Activated naive CD4-positive, alpha-beta T cell treated with anti-CD3 and anti-CD28 coated beads, Interleukin-2, amount 50 U/mL, for 72 hours (primary cell): ENCODE measurements at places on chromosomes 2 and 18.

- DNase-seq, result no peak
These were observed 111.8 kb upstream of the GAREM1 start for GRCh38 chr18:32582455-32582854.

- no peak for DNase-seq
These were observed 7.1 kb upstream of the COLEC12 start for GRCh38 chr18:507636-508035.

GRCh38 chr2:215900843-215901242 is 112.5 kb downstream of the MREG start:
- no peak for DNase-seq

GRCh38 chr18:3878401-3878800 is 428.4 kb downstream of the TGIF1 start:
- no peak for DNase-seq

DNA sequence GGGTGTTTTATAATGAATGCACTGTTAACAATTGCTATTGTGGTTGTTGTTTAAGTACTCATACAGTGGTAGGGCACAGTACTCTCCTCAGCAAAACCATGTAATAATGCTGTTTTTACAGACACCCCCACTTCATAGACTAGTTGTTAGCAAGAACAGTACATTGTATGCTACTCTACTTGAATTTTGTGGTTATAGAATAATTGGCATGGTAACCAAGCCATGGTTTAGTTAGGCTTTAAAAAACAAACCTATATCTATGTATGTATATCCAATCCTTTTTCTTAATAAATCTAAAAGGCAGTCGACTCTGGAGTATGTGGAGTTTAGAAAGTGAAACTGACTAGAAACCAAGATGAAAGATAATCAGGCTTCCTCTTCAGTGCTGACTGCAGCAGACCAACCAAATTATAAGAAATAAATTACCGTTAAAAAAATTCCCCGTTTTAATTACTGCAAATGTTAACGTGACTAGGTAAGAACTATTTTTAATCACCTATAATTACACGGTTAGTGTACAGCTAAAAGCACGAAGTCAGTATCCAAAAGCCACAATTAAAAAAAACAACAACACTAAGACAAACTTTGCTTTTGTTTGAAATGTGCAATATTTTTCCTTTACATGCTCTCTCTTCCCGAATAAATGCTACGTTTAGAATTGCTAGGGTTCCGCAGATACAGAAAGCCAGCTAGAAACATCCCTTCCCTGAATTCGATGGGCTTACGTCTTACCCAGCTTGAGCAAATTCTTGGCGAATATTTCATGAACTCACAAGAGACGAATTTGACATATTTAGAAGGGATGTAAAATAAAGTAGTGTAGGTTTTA is 113.3 kb upstream of the SERTAD2 start:
- DNase-seq, result no peak

- DNase-seq, result no peak
These were observed 271.8 kb upstream of the FANCL start for GRCh38 chr2:58512878-58513277.

GRCh38 chr2:241639385-241639784 is 1.9 kb downstream of the ATG4B start:
- no peak for DNase-seq

GRCh38 chr18:13539843-13540476 is 186.4 kb downstream of the FAM210A start:
- no peak for DNase-seq

GRCh38 chr18:65567372-65567771 is 183.4 kb upstream of the CDH7 start:
- DNase-seq, result no peak

DNA sequence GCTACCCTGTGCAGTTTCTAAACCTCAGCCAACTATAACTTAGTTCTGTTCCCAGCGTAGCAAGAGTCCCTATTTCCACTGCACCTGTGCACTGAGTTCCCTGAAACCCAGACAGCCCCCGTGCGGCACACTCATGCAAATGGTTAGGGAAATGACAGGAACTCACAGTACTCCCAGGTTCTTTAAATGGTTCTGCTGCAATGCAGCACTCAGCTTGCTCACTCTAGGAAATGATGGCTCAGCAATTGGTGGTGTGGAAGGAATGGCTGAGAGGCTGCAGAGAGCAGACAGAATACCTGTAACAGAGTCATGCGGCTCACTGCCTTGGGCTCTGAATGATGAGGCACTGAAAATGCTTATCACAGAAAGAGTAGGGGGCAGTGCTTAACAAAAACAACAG is 143.0 kb downstream of the RAD51AP2 start:
- DNase-seq, result no peak

DNA sequence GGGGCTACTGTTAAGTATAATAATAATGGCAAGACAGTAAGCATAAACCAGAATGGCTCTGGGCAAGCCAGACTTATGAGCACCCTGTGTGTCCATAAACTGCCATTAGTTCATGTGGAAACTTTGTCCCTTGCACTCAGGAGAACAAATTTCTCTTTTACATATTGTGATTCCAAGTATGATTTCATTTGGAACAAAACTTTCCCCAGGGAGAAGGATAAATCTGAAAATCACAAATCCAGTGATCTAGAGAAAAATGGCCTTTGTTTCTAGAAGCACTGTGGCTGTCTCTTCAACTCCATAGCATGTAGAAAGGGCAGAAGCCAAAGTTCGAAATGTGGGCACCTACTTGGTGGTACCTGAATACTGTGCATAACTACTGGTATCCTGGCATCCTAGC is 823.7 kb upstream of the SOX11 start:
- DNase-seq, result no peak

DNA sequence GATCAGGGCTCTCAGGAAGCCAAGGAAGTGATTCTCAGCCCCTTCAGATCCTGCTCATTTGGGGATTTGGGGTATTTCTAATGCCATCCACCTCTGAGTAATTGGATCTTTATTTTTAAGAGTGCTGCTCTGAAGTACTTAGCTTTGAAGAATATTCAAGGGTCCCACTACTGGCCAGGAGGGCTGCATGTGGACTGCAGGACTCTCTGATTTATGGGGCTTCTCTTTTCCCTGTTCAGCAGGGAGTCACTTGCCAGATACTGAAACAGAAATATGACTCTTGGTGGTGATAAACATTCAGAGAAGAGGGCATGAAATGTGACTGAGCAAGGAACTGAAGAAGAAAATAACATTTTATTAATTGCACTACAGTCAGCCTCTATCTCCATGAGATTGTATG is 138.5 kb downstream of the MTX2 start:
- no peak for DNase-seq

GRCh38 chr2:58834404-58834803 is 593.3 kb upstream of the FANCL start:
- no peak for DNase-seq
